Activated CD4-positive, alpha-beta T cell treated with anti-CD3 and anti-CD28 coated beads for 24 hours (primary cell): ENCODE measurements at places on chromosomes 3 and 15.

DNA sequence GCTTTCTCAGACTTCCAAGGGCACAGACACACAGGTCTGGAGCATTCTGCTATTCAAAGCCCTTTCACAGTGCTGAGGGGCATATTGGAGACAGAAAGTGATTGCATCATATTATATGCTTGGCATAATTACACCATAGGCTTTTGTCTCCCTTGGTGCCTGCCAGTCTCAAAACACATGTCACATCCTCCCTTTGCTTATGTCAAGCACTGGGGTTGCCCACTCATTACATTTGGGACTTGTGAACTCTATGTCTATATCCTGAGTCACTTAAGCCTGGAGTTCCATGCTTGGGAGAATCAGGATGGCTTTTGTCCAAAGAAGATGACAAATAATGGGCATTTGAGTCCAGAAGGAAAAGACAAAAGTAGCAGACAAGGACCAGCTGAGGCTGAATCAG is 12.3 kb upstream of the PDZRN3 start:
- no peak for DNase-seq

GRCh38 chr3:66083784-66084213 is 45.1 kb upstream of the MAGI1 start:
- DNase-seq: no peak

- no peak for DNase-seq
Observed at GRCh38 chr3:195263193-195263924, 7.6 kb downstream of the XXYLT1 start.

DNA sequence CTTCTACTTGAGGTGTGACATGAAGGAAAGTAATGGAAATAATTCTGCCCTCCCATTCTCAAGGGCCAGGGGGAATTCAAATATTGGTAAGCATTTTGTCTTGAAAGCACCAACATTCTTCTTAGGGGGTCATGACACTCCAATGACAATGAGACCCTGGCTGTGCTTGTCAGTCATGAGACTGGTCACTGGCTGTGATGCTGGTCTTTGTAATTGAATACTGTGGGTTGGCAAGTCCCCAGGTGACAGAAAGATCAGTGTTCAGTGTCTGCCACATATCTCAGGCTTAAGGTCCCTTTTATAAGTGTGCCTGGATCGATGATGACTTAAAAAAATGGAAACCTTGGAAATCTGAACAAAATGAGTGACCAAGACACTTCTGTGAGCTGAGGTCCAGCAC is 151.4 kb downstream of the SNRPN start:
- DNase-seq: no peak

DNA sequence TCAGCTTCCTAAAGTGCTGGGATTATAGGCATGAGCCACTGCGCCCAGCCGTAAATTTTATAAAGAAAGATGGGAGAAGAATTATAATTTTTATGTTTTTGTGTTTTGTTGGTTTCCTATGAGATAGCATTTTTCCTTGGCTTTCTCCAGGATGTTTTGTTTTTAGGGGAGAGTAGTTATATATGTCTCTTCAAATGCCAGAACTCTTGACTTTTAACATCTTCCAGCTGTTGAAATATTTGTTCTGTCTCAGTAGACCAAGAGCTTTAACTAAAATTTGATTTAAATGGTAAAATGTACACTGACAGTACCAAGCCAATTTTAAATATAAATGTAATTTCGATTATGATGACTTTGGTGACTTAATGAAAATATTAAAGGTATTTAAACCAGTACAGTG is 96.8 kb downstream of the DHX36 start:
- no peak for DNase-seq

DNA sequence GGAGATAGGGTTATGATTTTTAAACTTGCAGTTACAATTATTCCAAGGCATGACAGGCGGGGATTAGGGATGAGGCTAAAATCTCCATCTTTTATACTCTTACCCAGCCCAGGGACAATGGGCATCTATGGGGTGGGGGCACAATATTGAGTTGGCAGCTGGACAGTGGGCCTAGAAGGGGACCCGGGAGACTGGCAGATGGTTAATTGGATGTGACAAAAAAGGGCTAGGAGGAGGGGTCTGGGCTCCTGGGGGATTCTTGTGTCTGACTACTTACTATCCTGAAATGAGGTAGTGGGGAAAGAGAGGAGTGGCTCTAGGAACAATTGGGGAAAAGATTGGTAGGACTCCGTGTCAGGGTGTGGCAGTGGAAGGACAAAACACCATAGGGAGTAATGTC is 53.0 kb upstream of the ROPN1 start:
- no peak for DNase-seq

- DNase-seq: no peak
Observed at GRCh38 chr3:116864590-116864927, 155.0 kb downstream of the TUSC7 start.

DNA sequence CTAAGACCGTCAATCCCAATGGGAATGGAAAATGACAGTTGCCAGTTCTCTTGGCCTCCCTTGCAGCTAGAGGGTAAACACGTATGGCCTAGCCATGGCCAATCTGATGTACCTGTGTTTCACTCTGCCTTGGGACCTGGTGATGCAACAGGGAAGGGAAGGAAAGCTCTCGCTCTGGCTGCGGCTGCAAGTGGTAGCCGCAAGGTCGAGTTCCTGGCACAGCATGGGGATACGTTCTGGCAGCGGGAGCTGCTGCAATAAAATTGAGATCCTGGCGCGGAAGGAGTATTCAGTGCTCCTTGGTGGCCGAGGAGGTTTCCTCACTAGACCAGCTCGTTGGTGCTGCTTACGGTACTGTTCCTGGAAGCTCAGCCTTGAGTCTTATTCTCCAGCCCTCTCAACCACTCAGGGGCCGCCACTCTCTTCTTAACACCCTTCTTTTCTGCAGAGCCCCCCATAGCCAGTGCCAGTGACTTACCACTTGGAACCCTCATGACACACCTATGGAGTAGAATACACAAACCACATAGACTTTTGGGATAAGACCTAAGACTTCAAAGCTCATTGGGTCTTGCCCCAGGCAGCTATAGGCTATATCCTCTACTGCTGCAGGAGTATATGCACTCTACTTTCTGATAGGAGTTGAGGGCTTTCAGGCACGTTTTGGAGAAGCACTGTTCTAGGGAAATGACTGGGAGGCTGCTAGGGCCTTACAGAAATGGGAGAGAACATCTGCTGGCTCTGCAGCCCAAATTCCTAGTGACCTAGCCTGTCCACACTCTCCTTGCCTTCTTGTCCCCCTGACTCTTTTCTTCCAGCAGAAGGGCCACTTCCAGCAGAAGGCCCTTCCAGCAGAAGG is 2.7 kb downstream of the KY start:
- no peak for DNase-seq

GRCh38 chr3:105094588-105094987 is 272.1 kb upstream of the ALCAM start:
- DNase-seq: no peak

DNA sequence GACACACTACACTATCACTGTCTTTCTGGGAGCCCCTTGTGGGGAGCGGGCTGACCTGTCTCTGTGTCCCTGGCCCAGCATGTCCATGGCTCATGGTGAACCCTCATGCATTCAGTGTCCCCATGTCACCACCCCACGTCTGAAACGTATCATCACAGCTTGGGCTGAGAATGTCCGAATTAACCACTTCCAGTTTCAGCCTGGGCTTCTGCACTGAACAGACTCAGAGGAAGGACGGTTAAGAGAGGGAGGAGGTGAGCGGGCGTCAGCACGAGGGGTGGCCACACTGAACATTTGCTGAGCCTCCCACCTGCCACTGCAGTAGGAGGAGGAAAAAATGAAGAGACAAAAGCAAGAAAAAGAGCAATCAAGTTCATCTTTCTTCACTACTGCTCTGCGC is 30.5 kb downstream of the ATP2B2 start:
- no peak for DNase-seq

DNA sequence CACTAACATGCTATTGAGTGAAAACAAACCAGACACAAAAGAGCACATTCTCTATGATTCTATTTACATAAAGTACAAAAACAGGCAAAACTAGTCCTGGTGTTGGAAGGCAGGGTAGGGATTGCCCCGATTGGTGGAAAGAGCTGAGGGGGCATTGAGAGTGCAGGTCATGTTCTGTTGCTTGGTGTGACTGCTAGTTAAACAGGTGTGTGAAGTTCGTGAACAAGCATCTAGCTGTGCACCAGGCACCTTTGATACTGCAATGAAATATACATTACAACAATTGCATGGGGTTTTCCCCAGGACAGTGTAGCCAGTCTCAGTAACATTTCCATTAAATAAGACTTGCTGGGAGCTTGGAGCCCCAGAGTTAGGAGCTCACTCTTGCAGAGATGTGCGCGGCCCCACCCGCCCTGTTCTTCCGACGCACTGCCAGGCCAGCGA is 26.3 kb upstream of the THRB start:
- DNase-seq: no peak

DNA sequence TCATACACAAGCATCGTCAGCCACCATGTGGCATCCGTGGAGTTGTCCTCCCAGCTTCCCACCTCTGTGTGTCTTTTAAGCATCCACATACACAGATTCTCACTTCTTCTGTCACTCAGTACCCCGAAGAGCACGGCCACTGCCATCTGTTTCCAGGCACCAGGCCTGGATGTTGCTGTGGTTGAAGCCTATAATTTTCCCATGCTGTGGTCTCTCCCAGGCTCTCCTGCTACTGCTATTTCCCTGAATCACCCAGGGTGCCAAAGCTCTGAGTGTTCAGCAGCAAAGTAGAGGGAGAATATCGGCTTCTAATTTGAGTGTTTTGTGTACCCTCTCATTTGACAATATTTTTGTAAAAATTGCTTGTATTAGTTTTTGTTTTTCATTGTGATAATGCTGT is 265.7 kb downstream of the DIPK2A start:
- no peak for DNase-seq

- no peak for DNase-seq
Observed at GRCh38 chr15:52980446-52980845, 190.3 kb upstream of the ONECUT1 start.

DNA sequence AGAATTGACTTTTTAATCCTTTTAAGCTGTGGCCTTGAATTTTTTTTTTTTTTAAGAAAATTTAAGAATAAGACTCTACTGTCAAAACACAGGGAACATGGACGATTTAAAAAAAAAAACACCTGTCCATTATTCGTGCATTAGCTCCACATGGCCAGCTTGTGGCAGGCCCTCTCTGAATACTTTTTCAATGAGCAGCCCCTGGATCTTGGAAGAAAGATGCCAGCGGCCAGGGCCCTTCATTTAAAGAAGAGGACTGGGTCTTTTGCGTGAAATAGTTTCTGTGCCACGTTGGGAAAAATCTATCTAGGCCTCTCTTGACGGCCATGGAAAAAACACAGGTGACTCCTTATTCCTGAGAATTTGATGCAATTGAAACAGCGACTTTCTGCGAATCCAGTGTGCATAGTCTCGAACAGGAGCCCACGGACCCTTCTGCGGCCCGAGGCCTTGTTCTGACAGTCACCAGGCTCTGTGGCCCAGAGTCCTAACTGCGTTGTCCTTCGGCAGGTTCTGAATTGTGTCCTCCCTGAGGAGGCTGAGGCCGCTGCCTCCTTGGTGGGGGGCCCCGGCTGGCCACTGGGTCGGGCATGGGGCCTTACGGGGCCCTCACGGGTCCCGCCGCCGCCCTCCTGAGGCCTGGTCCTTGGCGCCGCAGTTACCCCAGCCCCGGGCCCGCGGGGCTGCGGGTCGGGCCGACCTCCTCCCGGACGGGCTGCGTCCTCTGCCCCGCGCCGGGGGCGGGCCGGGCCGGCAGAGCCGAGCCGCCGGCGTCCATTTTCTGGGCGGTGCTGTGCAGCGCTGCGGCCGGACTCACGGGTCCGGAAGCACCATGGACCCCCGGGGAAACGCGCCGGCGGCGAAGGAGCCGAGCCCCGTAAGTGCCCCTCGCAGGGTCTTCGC is 33.5 kb downstream of the ZBTB38 start:
- DNase-seq: no peak

- no peak for DNase-seq
Observed at GRCh38 chr3:98846101-98846500, 55.4 kb downstream of the DCBLD2 start.

DNA sequence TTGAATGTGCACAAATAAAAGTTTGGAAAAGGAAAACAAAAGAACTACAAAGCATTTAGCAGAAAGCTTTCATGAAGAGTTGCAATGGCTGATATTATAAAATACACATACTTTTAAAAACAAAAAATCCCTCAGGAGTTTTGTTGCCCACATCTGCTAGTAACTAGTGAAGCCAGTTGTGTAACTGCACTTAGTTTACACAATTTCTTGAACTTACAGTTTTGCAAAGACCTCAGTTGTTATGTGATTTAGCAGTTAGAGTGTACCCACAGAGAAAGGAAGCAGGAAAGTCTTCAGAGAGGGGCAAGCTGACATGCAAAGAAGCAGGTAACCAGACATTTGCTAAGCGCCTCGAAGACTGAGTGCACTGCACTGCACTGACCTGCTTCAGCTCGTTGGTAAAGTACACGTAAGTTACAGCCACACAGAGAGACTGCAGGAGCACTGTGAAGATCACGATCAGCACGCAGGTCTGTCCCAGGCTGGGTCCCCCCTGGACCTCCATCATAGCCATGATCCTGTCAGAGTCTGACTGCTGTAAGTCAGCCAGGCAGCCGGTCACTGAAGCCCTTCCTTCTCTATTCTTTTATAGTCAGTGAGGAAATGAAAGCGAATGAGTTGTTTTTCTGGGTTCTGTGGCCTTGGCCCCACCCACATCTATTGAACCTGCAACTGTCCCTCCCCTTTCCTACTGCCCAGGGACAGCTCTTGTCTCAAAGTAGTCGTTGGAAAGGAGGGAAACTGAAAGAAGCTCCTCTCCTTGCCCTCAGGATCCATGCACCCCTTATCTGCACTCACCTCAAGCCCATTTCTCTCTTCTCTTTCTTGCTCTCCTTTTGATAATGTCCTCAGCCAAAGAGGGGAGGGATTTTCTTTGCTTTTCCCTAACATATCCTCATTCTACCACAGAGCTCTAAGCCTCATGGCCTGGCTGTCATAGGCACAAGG is at the start of gene TNFSF10:
Gene TNFSF10 (minus strand): TSS at position 560 of the 948 bp plus-strand sequence. CDS start 46 bp downstream, at position 514.
- DNase-seq: peak; percentile 35

DNA sequence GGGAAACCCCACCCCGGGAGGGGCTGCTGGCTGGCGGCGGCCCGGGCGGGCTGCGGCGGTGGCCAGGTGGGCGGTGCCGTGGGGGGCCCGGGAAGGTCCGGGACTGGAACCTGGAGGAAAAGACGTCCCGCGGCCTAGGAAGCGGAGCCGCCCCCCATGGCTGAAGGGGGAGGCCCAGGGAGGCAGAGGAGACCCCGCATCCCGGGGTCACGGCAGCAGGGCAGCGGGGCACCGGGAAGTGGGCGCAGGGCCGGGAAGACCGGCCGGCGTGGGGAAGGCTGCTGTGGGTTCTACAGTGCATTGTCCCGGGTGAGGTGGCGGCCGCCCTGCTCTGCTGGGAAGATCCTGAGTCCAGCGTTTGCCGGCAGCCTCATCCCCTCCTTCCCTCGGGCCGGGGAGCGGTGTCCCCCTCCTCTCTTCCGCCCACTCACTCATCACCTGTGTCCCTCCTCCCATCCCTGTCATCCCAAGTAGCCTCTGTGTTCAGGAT is 525 bp upstream of the FSTL1 start:
- DNase-seq: no peak

- DNase-seq: no peak
Observed at GRCh38 chr15:78749831-78750230, 61.4 kb downstream of the ADAMTS7 start.

GRCh38 chr3:129602730-129603560 is 3.5 kb downstream of the PLXND1 start:
- DNase-seq: no peak

- DNase-seq: no peak
Observed at GRCh38 chr3:183844606-183845005, 19.2 kb upstream of the MAP6D1 start.

GRCh38 chr15:91908391-91908790 is 54.9 kb downstream of the SLCO3A1 start:
- DNase-seq: no peak

- DNase-seq: no peak
Observed at GRCh38 chr15:41124058-41124457, 8.0 kb upstream of the INO80 start.
